ENCODE measurements at places on chromosomes 1 and 21. TPM values are rescaled to one million over a fixed set of nuclear protein-coding genes. Genes with fewer than 3 reads are reported as not detected.

DNA sequence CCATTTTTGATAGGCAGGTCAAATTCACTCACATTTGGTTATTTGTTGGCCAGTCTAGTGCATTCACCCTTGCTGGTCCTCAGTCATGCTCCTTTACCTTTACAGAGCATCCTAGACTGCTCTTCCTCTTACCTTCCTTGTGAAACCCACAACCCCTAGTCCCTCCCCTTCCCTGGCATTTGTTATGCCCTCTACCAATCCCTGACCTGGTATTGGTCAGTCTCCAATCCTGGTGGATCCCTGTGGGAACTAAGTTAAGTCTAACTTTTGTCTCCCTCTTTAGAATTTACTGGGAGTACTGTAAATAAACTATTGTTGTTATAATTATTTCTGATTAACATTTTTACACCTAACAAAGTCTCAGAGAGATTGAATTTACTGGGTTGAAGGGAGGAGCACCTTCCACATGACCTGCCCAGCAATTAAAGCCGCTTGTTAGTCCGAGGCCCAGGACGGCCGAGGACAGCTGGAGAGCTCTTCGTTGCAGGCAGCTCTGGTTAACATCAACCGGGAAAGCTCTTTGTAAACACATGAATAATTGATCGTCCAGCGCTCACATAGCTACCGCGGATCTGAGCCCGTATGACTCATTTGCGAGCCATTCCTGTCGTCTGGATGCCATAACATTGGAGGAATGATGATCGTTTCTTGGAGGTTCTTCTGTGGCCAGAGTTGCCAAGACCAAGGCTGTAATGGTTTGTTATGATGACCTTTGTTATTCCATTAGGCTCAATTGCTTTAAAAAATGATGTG lies 31.9 kb downstream of the MTARC1 start:
- DNase-seq, result no peak

- DNase-seq, result peak; percentile 99
These were observed 1.9 kb upstream of the IL24 start for GRCh38 chr1:206895325-206895724.

DNA sequence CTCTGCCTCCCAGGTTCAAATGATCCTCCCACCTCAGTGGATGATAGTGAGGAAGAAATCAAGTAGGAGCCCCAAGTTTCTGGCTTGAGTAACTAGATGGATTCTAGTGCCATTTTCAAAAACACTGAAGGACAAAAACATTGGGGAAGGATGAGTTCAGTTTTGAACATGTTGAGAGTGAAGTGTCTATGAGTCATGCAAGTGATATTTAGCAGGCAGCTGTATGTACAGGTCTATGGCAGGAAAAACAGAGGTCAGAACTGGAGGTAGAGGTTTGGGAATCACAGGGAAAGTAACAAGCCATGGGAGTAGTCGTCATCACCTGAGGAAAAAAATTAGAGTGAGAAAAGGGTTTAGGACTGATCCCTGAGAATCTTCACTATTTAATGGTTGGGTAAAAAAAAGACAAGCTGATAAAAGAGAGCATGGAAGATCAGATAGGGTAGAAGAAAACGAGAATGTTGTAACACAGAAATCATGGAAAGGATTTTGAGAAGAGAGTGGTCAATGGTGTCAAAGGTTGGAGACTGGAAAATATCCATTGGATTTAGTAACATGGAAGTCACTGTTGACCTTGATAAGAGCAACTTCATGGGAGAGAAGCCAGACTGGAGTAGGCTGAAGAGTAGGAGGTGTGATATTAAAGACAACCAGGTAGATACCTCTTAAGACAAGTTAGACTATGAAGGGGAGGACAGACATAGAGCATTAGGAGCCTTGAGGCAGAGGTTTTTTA lies 53.1 kb downstream of the DIPK1A start:
- peak; percentile 85 for DNase-seq

Gene HHAT
- 2.3 TPM for polyA plus RNA-seq

- DNase-seq, result no peak
These were observed 1.3 kb downstream of the ATXN7L2 start for GRCh38 chr1:109485001-109485400.

- no peak for DNase-seq
These were observed 239.9 kb downstream of the DPYD start for GRCh38 chr1:97680894-97681293.

- peak; percentile 89 for DNase-seq
These were observed 8.3 kb upstream of the TNFRSF9 start for GRCh38 chr1:7948960-7949359.

- DNase-seq, result no peak
These were observed 22.7 kb downstream of the KRTAP10-1 start for GRCh38 chr21:44517175-44517899.

Gene CFAP45
- polyA plus RNA-seq, result 1.1 TPM

DNA sequence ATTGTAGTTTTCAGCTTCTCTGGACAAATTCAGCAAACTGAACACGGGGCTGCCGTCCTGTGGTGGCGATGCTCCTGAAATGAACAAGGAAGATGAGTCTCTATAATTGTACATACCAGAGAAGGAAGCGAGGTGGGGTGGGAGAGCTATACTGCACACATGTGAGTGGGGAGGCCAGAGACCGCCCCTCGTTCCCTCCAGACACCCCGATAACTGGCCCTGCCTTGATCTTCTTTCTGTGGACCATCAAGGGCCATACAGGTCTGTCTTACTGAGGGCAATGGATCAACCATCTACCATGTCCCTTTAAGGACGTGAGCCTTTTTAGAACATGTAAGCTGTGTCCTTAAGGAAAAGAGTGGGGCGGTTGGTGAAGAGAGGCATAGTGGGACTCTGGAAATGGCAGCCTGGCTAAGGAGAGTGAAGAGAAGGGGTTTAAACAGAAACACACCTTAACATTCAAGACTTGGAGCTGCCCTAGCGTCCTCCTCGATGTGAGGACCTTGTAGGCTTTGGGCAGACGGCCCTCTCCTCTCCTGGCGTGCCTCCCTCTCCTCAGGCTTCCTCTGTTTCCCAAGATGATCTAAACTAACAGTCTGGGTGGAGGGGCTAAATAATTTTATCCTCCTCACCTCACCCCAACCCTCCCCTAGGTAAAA lies 5.8 kb downstream of the PLEKHO1 start:
- no peak for DNase-seq

Gene GUCA2A
- polyA plus RNA-seq, result not detected

DNA sequence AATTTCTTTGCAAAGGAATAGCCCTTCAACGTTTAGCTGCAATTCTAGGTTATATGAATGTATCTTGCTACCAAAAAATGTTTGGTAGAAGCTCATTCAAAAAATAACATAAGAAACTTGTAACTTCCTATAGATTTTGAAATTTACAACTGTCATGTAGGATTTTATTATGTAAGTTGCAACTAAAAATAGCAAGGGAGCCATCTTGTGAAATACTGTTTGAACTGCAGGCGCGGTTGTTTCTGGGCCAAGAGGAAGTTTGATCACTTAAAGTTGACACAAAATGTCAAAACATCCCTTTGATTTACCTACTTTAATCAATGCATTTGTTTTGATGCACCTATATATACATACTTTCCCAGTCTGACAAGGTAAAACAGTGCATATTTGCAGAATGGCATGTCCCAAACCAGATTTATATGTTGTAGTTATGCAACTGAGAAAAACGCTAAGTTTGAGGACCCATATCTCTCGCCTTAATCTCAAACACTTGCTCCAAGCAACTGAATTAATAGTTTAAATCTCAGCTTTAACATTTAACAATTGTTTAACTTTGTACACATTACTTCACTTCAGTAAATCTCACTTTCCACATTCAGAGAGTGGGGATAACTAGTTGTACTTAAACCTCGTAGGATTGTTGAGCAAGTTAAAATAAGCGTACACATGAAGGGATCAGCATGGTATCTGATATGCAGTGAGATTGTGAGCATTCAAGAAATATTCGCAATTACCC lies 63.9 kb downstream of the KCNK2 start:
- DNase-seq, result no peak

DNA sequence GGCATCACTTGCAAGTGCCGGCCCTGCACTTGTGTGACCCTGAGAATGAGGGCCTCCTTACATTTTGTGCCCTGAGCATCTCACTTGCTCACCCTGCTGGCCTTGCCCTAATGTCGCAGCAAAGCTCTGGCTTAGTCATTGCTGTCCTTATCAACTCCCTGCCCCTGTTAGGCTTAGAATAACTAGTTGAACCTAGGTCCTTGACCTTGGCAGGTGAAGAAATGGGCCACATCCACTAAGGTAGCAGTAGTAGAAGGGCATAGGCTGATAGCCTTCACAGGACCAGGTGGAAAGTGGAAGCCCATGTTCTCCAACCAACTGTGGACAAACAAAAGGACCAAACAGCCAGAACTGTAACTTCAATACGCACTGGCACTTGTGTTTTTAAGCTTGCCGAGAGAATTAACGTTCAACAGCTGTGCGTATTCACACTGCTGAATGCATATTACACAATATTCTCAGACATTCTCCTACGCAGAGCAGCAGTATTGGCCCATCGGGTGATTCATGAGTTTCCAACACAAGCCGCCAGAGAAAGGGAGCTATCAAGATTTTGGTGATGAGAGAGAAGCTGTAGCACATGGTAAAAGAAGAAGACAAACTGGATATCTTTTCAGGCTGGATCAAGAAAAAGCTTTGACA lies 27.7 kb upstream of the PTGFRN start:
- no peak for DNase-seq

Gene EMC1
- polyA plus RNA-seq, result 28.8 TPM

- no peak for DNase-seq
These were observed 188.6 kb downstream of the ZP4 start for GRCh38 chr1:237702161-237702560.

Gene RIPPLY3
- polyA plus RNA-seq, result 0.56 TPM

GRCh38 chr1:217379336-217379735 lies 251.6 kb downstream of the GPATCH2 start:
- no peak for DNase-seq

Gene GREM2
- polyA plus RNA-seq, result not detected

Gene TNFRSF18
- 1.3 TPM for polyA plus RNA-seq

Gene ZMYND12
- polyA plus RNA-seq, result 0.55 TPM

DNA sequence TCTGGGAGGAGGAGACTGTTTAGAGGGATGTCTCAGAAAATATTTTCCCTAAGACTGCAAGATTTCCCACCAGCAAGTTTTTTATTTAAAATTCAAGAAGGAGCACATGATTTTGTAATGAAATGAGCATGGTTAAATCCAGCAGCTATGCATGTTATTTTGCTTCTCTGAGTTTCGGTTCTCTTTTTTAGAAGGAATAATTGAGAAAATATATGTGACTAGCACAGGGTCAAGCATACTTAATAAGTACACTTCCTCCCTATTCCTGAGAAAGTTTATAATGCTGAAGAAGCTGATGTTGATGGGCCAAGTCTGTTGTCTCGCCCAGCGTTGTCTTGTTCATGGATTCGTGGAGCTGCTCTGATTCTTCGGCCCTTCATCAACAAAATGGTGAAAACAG lies 51.2 kb downstream of the EXO1 start:
- DNase-seq, result no peak

GRCh38 chr1:207973898-207974568 lies 63.1 kb upstream of the CD34 start:
- no peak for DNase-seq
